ENCODE measurements at places on chromosomes 6 and 20.

- DNase-seq = no peak
Measured at GRCh38 chr20:35319871-35320197, 27.6 kb upstream of the FAM83C start.

- no peak for DNase-seq
Measured at GRCh38 chr6:111894951-111895350, 21.7 kb upstream of the FYN start.

- DNase-seq = no peak
Measured at GRCh38 chr6:105624021-105624420, 221.1 kb upstream of the PREP start.

- no peak for DNase-seq
Measured at GRCh38 chr6:101011186-101011585, 130.1 kb upstream of the ASCC3 start.

GRCh38 chr20:48310305-48310704, 517.5 kb downstream of the PREX1 start:
- DNase-seq = no peak

GRCh38 chr6:14072084-14072483, 45.5 kb upstream of the CD83 start:
- DNase-seq = peak; percentile 22

DNA sequence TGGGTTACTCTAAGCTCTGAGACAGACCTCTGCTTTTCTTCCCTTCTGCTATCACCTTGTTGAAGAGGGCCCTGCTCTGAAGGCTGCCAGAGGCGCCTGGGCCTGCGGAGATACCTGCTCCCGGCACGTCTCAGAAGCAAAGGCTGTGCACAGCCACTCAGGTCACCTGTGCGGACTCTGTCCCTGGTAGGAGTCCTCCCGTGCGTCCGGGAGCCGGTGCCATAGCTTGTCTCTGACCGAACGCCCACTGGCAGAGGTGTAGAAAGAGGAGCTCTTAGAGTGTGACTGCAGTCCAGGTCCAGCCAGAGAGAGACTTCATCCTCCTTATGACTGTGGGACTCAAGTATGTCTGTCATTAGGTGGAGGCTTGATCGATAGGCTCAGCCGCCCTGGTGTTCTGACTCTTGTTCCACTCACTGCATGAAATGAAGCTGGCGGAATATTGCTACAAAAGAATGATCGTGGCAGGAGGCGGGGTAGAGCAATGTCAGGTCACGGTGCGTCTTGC, 51.0 kb upstream of the UNC93A start:
- DNase-seq = no peak

GRCh38 chr6:5442916-5443315, 181.6 kb downstream of the FARS2 start:
- no peak for DNase-seq

GRCh38 chr6:14713008-14713960, 532.6 kb upstream of the JARID2 start:
- no peak for DNase-seq

- DNase-seq = no peak
Measured at GRCh38 chr20:53578492-53579222, 15.0 kb downstream of the ZNF217 start.

DNA sequence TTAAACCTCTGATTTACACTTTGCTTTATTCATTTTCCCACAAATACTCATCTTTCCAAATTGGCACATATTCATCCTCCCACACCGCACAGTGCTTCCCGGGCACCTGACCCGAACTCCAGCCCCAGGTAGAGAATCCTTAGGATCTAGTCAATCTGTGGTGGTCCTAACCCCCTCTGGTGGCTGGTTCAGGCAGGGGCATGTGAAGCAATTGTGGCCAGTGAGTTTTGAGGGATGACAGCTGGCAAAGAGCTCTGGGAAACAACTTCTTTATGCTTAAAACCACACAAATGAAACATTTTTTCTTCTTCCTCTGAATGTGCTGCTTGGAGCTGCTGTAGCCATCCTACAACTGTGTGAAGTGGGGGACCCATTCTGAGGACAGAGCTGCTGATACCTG, 54.7 kb downstream of the ELOVL5 start:
- no peak for DNase-seq

DNA sequence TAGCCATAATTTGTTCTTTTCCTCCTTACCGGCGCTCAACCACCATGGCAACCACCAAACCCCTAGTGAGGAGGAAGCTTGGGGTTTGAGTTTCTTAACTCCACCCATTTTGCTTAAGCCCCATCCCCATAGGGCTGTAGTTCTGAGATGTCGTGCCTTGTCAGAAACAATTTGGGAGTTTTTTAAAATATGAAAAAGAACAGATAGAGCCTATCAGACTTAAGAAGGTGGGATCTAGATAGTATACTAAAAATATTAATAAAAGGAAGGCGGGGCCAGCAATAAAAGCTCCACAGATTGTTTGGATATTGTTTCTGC, 5.6 kb downstream of the BRD2 start:
- DNase-seq = no peak

DNA sequence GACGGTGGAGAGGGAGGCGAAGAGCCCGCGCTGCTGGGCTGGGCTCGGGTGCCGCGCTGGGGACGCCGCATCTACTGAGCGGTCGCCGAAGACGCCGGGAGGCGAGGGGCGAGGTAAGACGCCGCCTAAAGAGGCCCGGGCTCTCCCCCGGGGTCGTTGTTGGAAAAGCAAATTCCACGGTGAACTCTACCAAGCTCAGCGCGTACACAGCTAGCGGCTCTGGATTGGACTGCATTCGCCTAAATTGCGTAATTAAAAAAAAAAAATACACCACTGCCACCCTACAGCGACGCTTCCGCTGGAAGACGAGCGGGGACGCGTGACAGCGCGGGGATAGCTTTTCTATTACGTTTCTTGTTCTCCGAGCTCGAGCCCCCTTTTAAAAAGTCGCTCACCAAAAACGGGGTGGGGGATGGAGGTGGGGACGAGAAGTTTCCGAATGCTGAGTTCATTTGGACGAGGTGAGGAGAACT, 92.0 kb upstream of the PRDM1 start:
- DNase-seq = no peak

All from stimulated activated CD8-positive, alpha-beta memory T cell treated with anti-CD3 and anti-CD28 coated beads, Interleukin-2, amount 100 ng/mL, for 48 hours (primary cell).